ENCODE measurements at places on chromosomes 6 and 20. TPM values are rescaled to one million over a fixed set of nuclear protein-coding genes. Genes with fewer than 3 reads are reported as not detected.

Gene RBM24
- 0.15 TPM for total RNA-seq

Gene COL11A2
- total RNA-seq = 0.89 TPM

Gene FGD2
- 12.6 TPM for total RNA-seq

Gene DSP
- not detected for total RNA-seq

Gene ASIP
- total RNA-seq = not detected

Gene NRN1
- not detected for total RNA-seq

Gene PLCB4
- not detected for total RNA-seq

Gene SMLR1
- total RNA-seq = not detected

Gene SASH1
- 19.9 TPM for total RNA-seq

Gene C6orf141
- total RNA-seq = not detected

Gene NRSN1
- not detected for total RNA-seq

Gene IL17F
- total RNA-seq = 0.68 TPM

Gene FAM83C
- not detected for total RNA-seq

Gene FAM50B
- 5.1 TPM for total RNA-seq

Gene HCRTR2
- not detected for total RNA-seq

Gene KIFC1
- total RNA-seq = 3.7 TPM

Gene PLA2G7
- total RNA-seq = not detected

Gene MICAL1
- total RNA-seq = 136 TPM

Gene FAM83D
- total RNA-seq = 2.1 TPM

Gene AKAP7
- total RNA-seq = 3.9 TPM

Gene MOCS1
- 0.37 TPM for total RNA-seq

Gene IPCEF1
- total RNA-seq = 50.4 TPM

Gene ZNF391
- total RNA-seq = 2.5 TPM

Gene RING1
- total RNA-seq = 28.2 TPM

Gene GLP1R
- total RNA-seq = not detected

Gene MCHR2
- total RNA-seq = not detected

Gene PXMP4
- 3.7 TPM for total RNA-seq

Gene ADGRB3
- not detected for total RNA-seq

Gene OOEP
- 0.40 TPM for total RNA-seq

Gene PLCB1
- total RNA-seq = 19.1 TPM

Gene NDUFAF5
- total RNA-seq = 55.4 TPM

Gene RRAGD
- 7.8 TPM for total RNA-seq

Gene VSX1
- total RNA-seq = not detected

Gene CLDN20
- total RNA-seq = not detected

Gene RAET1E
- total RNA-seq = 0.55 TPM

Gene PAQR8
- total RNA-seq = 7.7 TPM

Gene PRICKLE4
- total RNA-seq = not detected
